ENCODE measurements at places on chromosomes 5 and 9.

DNA sequence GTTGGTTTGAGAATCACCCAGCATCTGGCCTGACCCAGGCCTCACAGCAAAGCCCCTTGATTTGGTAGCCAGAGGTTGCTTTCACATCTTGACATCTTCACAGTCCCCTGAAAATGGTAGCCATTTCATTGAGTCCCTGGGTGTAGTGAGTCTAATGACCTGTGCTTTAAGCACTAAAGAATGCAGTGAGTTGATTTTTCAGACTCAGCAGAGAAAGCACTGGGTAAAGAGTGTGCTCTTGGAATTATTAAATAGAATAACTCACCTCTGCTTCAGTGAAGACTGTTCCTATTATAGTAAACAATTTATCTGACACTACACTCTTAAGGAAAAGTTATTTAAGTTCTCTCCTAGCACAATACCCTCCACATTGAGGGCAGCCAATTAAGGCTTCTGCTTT is 56.2 kb downstream of the PTCD2 start:
- DNase-seq, result no peak

GRCh38 chr9:3401221-3401954 is 124.4 kb downstream of the RFX3 start:
- DNase-seq, result no peak

DNA sequence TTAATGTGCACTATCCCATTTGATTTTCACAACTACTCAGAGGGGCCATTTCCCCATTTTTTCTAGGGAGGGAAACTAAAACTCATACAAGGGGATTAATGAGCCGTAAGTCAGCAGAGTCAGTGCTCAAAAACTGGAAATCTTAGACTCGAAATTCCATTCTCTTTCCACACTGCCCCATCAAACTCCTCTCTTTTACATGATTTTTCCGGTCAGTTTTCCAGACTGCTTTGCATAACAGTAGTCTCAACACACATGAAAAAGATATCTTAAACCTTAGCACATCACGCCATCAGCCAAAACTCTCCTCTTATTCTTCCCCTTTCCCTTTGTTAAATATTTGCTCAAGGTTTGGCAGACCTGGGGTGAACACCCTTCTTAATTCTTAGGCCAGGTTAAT is 332.0 kb downstream of the RFX3 start:
- DNase-seq, result no peak

GRCh38 chr5:109939116-109939682 is 249.5 kb downstream of the MAN2A1 start:
- peak; percentile 94 for DNase-seq

DNA sequence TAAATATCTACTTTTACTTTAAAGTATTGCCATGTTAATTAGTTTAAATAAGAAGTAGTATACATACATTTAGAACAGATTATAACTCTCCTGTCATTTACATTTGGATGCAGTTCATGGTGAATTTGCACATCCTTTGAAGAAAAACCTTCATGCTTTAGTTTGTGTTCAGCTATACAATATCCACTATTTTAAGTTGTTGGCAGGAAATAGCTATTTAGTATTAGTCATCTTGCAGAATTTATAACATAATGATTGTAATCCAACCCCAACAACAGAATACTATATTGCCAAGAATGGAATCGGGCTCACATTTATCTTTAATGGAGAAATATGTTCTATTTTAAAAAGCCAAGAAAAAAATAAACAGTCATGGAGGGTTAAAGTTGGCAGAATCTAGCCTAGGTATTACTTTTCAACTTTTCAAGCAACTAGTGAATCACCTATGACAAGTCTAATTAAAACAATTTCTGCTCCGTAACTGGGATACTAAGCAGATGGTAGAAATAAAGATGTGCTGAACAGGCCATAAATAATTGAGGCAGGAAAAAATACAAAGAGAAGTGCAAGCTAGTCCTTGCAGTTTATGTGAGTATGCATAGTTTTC is 1170.6 kb upstream of the NUDT12 start:
- DNase-seq, result no peak

DNA sequence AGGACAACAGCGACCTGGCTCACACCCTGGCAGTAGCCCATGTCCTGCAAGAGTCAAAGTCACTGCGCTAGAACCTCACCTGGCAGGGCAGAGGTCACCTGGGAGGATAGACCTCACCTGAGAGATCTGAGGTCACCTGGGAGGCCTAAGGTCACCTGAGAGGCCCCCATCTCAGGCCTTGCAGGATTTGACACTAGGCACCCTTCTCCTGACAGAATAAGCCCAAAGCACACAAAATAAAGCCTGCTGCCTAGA is 75.2 kb upstream of the SPTLC1 start:
- no peak for DNase-seq

DNA sequence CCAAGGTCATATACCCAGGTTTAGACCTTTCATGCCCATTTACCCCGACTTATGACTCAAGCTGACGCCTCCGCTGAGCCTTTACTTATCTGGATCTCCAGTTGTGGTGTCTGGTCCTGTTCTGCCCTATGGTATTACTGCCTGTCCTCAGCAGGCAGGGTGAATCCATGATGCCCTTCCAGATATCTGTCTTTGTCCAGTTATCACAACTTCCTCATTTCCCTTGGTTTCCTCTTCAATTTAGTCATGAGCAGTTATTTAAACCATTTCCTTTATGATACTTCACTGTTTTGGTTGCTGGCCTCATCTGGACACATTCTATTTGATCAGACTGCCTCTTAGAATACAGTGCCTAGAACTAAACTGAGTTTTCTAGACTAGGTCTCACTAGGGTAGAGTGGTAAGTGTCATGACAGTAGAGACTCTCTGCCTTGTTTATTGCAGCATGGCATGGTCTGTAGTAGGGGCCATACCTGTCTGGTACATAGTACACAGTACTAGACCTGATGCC is 93.3 kb downstream of the MELK start:
- DNase-seq, result peak; percentile 60

- DNase-seq, result no peak
Measured at GRCh38 chr5:139838381-139839197, 43.0 kb downstream of the PSD2 start.

DNA sequence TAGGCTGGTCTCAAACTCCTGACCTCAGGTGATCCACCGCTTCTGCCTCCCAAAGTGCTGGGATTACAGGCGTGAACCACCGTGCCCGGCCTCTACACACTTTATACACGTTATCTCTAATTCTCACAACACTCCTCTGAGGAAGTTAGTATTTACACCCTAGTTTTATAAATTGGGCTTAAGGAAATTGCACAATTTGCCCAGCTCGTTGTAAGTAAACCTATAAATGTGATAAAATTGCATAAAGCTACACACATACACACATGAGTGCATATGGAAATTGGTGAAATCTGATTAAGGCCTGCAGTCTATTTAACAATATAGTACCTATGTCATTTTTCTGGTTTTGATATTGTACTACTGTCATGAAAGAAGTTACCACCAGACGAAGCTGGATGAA is 4.4 kb upstream of the SLC4A9 start:
- DNase-seq, result no peak

GRCh38 chr5:117302949-117303348 is 728.3 kb upstream of the SEMA6A start:
- peak; percentile 15 for DNase-seq

GRCh38 chr5:105952875-105953274 is 1717.9 kb downstream of the EFNA5 start:
- DNase-seq, result no peak

DNA sequence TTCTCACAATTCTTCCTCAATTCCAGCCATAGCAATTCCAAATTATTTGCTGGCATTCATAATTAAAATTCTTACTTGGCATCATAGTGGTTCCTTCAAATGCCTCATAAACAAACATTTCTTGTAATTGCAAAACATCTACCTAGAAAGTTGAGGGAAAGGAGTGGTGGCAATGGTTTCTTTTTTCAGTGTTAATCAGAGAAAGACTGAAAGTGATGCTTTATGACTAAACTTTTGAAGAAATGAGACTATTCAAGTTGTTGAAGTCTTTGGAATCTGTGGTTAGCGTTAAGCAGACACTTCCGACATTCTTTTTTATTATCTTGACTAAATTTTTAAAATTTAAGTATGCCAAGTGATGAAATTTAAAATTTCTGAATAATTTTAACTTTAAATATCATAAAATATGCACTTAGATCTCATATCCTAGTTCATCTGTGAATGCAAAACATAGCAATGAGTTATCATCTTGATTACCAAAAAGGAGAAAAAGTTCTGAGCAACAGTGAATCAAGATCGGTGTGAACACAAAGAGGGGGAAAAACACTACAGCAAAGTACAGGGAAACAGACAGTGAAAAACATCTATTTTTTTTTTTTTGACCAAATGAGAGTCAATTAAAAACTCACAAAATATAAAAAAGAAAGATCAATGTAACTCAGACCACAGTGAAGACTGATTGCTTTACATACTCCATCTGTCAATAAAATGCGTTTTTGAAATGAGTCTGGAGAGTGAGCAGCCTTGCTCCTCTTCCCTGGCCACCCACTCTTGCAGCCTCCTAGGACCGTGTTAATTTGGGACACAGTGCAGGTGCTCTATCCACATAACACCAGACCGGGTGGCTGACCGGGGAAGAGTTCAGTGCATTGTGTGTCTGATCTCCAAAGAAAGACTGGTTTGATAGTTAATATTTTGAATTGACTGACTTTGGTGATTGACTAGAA is 20.6 kb upstream of the IL7R start:
- DNase-seq, result no peak

GRCh38 chr5:170262061-170263045 is 29.6 kb downstream of the C5orf58 start:
- DNase-seq, result no peak

DNA sequence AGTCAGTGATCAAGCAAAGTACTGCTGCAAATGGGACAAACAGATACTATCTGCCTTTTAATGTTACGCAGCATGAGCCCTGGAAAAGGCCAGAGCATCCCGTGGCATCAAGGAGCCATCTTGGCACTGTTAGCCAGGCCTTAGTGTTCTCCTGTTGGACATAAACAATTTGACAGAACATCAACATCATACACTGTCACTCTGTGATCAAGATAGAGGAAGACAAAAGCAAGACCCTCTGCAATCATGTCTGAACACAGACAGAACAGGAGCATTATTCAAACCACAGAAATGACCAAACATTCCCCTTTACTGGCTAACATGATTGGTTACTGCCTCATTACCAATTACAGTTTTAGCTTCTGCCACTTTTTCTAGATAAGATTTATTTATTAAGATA is 21.2 kb upstream of the ROPN1L start:
- DNase-seq, result no peak

GRCh38 chr5:160271396-160271795 is 41.0 kb downstream of the CCNJL start:
- no peak for DNase-seq

DNA sequence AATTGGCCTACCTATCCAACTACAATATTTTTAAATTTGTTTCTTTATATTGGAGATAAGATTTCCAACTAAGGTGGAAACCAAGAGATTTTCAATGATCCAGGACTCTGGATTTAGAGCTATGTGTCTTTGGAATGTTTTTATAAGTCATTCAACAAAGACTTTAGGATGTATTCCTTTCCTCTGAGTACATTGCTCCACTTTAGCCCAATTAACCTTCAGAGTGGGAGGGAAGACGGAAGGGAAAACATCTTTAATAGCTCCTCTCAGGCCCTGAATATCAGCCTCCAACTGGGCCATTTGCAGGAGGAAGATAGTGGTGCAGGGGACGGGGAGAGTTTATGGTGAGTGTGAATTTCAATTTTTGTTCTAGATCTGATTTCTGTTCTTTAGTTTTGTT is 239.2 kb downstream of the PIK3R1 start:
- no peak for DNase-seq

DNA sequence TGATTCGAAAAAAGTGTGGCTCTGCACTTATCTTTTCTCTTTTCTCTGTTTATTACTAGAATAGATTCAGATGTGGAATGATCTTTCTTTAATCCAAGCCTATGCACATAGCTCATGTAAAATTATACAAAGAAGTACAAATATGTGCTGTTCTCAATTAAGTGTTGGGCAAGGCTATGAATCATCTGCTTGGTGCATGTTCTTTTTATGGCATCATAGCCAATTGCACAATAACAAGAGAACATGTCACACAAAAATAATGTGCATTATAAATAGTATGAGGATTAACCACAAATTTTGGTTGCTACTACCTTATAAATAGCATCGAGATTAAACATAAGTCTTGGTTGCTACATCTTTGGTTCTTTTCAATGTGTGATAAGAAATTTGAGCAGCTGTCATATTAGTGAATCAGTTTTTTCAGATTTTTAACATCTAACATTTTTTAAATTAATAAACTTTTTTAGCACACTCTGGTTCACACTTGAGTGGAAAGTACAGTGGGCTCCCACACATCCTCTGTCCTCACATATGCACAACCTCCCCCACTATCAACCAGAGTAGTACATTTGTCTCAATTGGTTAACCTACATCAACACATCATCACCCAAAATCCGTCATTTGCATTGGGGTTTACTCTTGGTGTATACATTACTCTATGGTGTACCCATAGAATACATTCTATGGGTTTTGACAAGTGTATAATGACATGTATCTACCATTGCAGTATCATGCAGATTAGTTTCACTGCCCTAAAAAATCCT is 6.8 kb upstream of the RECK start:
- peak; percentile 73 for DNase-seq

GRCh38 chr9:133739408-133740280 is 1.5 kb upstream of the SARDH start:
- no peak for DNase-seq

- DNase-seq, result no peak
Measured at GRCh38 chr9:22308177-22308576, 138.4 kb upstream of the DMRTA1 start.

GRCh38 chr5:173741729-173742431 is 125.4 kb upstream of the BOD1 start:
- no peak for DNase-seq

- peak; percentile 60 for DNase-seq
Measured at GRCh38 chr9:98117984-98118639, 910 bp downstream of the TRIM14 start.

DNA sequence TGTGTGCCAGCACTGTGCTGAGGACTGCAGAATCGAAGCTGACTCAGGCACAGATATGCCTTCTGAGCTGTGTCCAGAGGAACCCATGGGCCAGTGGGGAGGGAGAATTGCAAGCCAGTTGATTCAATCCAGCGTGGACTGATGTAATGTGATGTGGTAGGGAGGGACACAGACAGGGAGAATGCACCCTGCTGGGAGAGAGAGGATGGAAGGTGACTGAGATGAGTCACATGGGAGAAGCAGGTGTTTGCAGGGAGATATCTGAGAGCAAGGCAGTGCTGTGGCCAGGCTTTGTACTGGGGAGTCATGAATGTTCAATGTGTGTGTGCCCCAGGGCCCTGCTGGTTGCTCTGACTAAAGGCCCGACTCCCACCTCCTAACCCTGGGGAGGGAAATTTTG is 75.7 kb downstream of the IRX1 start:
- no peak for DNase-seq

DNA sequence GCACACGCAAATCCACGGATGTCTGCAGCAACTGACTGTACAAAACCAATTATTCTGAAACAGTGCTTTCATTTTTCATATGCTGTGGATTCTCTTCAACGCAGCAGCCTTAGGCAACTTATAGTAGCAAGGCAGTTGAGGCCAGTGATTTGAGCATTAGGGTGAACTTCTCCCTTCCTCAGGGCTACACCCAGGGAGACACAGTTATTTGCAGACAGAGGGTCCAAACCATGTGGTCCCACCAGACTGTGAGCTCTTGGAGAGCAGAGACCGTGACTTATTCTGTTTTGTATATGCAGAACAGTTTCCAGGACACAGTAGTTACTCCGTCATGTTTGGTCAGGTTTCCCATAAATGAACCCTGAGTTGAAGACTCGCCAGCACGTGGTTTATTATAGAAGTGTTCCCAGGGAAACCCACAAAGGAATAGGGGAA is 19.0 kb upstream of the WHRN start:
- no peak for DNase-seq

Data from HT1080 (cell line).